ENCODE measurements at places on chromosomes 7 and 10. TPM values are rescaled to one million over a fixed set of nuclear protein-coding genes. Genes with fewer than 3 reads are reported as not detected.
A peak's percentile ranks its signal among the peaks of the same experiment; 100 is the strongest.

DNA sequence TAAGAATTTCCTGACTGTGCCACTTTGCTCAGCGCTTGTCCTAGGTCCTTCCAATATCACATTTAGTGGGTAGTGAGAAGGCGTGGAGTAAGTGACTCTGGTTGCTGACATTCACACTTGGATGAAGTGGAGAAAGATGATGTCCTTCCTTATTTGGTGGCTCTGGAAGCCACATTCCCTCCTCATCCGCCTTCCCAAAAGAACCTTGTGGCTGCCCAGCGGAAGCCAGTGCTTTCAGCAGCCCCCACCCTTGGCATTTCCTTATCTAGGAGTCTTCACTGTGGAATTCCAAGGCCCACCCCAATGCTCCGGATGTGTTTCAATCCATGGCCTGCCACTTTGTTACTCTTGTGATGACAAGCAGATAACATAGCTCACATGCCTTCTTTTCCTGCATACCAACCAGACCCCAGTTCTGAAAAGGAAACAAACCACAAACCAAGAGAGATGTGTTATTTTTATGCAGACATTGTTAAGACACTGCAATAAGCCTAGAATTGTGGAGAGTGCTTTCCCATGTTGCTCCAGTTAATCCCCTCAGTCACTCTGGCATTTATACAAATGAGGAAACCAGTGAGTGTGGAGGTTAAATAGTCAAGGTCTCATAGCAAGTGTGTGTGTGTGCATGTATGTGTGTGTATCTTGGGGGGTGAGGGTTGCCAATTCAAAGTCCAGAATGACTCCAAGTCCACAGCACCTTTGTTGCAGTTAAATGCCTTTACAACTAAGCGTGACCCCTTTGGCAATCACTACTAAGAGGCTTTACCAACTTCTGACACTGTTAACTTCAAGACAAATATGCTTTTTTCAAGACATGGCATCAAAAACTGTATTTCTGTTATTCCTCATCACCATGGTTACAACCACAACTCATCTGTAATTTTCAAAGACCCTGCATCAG, 10.3 kb upstream of the ANKRD1 start:
- no peak overlapping the region for H3K4me3 ChIP-seq
- H3K36me3 ChIP-seq: no peaks in the 10 kb centered on the region
- peak overlapping the region; percentile 92 for H3K27ac ChIP-seq
- DNase-seq: no peak
- H3K27me3 ChIP-seq: peaks cover 11% of the 10 kb centered on the region

DNA sequence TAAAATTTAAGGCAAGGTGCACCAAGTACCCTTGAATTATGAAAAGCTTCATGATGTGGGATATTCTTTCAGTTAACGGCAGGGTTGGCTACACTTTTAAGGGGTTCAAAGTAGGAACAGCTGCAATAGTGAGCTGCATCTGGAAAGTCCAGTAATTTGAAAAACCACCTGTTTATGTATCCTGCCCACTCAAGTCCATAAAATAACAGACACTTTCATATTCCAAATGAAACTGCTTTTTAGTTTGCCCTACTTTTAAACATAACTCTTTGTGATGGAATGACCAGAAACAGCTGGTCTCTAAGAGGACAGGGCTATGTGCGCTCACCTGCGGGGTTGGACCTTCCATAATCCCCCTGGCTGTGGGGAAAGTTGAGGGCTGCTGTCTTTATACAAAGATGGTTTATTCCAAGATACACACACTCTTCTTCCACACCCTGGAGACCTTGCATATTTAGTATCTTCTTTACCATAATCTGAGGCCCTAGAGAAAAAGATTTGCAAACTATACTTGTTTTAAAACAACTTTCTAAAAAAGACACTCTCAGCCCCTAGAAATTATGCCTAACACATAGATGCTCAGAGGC, 7.4 kb downstream of the CAV1 start:
- no peak overlapping the region for H3K27ac ChIP-seq
- no peak for DNase-seq
- no peak overlapping the region for H3K4me3 ChIP-seq

Gene RAMP3
- not detected for total RNA-seq

DNA sequence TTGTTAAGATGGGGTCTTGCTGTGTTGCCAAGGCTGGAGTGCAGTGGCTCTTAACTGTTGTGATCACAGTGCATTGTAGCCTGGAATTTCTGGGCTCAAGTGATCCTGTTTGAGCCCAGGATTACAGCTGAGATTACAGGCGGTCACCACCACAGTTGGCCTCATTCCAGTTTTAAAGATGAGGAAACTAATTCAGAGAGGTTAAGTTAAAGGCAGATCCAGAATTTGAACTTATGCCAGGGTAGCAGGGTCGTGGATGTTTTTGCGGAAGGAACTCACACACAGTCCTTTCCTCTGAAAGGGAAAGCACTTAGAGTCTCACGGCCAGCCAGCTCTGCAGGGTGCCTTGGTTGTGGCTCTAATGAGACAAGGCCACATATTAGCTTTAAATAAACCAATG, 84.7 kb downstream of the MMRN2 start:
- no peak overlapping the region for H3K4me3 ChIP-seq
- peaks cover 19% of the 10 kb centered on the region for H3K4me1 ChIP-seq
- no peaks in the 10 kb centered on the region for H3K27me3 ChIP-seq
- DNase-seq: no peak
- H3K27ac ChIP-seq: peak overlapping the region; percentile 39
- peaks cover 5% of the 10 kb centered on the region for H3K36me3 ChIP-seq

Gene PLXDC2
- 38.5 TPM for total RNA-seq

- H3K27ac ChIP-seq: no peak overlapping the region
- H3K36me3 ChIP-seq: no peaks in the 10 kb centered on the region
- H3K27me3 ChIP-seq: no peaks in the 10 kb centered on the region
Observed at GRCh38 chr10:62153191-62153590, 115.5 kb downstream of the RTKN2 start.

Gene LIPJ
- not detected for total RNA-seq

- DNase-seq: no peak
- peaks cover 31% of the 10 kb centered on the region for H3K4me1 ChIP-seq
- peaks cover 7% of the 10 kb centered on the region for H3K27me3 ChIP-seq
- H3K4me3 ChIP-seq: no peak overlapping the region
- peak overlapping the region; percentile 62 for H3K27ac ChIP-seq
Observed at GRCh38 chr7:25752154-25752553, 399.8 kb upstream of the NFE2L3 start.

DNA sequence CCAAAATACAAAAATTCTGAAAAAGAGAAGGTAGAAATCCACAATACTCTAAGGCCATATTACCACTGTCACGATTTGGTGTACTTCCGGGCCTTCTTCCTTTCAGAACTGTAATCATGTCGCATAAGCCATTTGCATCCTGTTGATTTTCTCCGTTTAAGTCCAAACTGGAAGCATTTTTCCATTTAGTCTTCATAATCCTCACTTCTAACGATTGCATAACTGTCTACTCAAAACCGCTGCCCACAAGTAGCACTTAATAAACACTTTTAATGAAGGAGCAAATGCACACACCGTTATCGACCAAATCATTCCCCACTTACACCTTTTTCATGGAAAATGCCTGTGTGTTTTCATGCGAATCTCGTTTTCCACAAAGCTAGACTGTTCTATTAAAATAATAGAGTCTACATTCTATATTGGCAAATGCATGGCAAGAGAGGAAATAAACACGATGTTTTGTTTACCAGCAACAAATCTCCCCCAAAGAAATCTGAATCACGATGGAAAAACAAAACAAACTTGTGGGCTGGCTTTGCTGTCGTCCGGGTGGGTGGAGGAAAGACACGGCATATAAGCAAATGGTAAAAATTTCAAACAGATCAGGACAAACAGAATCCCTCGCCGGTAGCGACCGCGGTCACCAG, 1.0 kb downstream of the ATE1 start:
- peaks cover 3% of the 10 kb centered on the region for H3K36me3 ChIP-seq
- peaks cover 35% of the 10 kb centered on the region for H3K4me1 ChIP-seq
- H3K27me3 ChIP-seq: no peaks in the 10 kb centered on the region
- no peak for DNase-seq

DNA sequence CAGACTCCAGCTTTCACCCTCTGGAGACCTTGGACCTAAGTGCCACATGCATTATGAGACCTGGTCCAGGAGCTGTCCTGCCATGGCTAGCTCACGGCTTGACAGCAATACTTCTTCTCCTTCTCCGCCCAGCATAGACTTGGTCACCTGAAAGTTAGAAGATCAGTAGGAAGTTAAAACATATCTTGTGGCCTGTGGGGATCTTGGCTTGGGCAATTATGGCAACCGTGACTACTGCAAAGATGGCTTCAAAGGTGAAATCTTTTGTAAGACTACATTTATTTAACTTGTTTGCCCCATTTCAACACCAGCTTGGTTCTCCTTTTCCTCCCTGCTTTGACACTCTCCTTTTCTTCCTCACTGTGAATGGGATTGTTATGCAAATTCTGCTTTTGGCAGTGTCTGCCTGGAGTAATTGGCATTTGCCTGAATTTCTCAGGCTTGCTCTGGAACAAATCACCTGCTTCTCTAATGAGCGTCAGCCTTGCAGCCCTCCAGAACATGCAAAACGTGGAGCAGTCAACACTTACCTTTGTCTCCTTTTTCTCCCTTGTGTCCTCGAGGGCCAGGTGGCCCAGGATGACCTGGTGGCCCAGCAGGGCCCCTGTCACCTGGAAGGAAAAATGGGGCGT, 53.4 kb downstream of the COL17A1 start:
- H3K4me1 ChIP-seq: no peaks in the 10 kb centered on the region
- no peak overlapping the region for H3K27ac ChIP-seq
- H3K36me3 ChIP-seq: peaks cover 7% of the 10 kb centered on the region
- H3K27me3 ChIP-seq: no peaks in the 10 kb centered on the region
- no peak overlapping the region for H3K4me3 ChIP-seq

- no peak overlapping the region for H3K27ac ChIP-seq
- DNase-seq: no peak
- H3K36me3 ChIP-seq: peaks cover 5% of the 10 kb centered on the region
- peaks cover 39% of the 10 kb centered on the region for H3K4me1 ChIP-seq
- H3K4me3 ChIP-seq: no peak overlapping the region
- H3K27me3 ChIP-seq: no peaks in the 10 kb centered on the region
Observed at GRCh38 chr10:34759161-34759836, 55.8 kb downstream of the PARD3 start.

DNA sequence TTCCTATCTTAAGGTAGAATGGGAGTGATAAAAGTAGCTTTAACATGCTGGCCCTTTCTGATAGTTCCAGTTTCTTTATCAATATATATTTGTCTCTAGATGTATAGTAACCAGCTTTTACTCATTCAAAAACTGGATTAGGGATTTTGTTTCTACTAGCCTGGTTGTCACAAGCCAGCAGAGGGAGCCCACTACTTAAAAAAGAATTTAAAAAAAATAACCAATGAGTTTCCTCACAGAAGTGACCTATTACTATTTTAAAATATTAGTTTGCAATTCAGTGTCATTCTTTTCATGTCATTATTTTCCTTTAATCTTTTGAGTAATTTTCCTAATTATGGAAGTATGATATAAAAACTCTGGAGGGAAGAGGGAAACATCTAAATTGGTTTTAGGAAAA, 142.1 kb downstream of the PHTF2 start:
- peaks cover 10% of the 10 kb centered on the region for H3K4me1 ChIP-seq
- H3K27ac ChIP-seq: no peak overlapping the region
- DNase-seq: no peak

GRCh38 chr7:141306081-141306480, 232.2 kb downstream of the TMEM178B start:
- H3K36me3 ChIP-seq: no peaks in the 10 kb centered on the region
- H3K4me1 ChIP-seq: no peaks in the 10 kb centered on the region
- no peak for DNase-seq
- peaks cover 3% of the 10 kb centered on the region for H3K27me3 ChIP-seq
- H3K27ac ChIP-seq: no peak overlapping the region

DNA sequence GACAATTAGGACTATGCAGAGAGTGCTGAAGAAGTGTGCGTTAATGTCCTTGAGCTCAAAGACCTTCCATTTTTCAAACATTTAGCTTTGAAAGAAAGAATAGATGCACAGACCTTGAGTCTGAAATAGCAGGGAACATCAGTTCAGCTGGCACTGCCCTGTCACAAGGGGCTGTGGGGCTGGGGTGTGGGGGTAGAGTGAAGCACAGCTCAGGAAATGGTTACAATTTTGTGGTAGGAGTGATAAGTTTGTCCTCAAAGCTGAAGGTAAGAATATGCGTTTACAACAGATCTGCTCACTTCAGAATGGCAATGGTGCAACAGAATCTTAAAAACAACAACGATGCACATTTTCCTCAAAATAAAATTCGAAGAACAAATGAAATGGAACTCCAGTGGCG, 33.6 kb downstream of the SMKR1 start:
- peaks cover 7% of the 10 kb centered on the region for H3K27me3 ChIP-seq
- DNase-seq: no peak
- no peaks in the 10 kb centered on the region for H3K36me3 ChIP-seq

- no peaks in the 10 kb centered on the region for H3K36me3 ChIP-seq
- no peak overlapping the region for H3K27ac ChIP-seq
- peaks cover 4% of the 10 kb centered on the region for H3K27me3 ChIP-seq
- H3K4me1 ChIP-seq: no peaks in the 10 kb centered on the region
Observed at GRCh38 chr10:84293574-84294016, 34.8 kb upstream of the CCSER2 start.

GRCh38 chr10:132239126-132240031, 52.6 kb downstream of the DPYSL4 start:
- no peak overlapping the region for H3K27ac ChIP-seq
- no peaks in the 10 kb centered on the region for H3K4me1 ChIP-seq
- no peak for DNase-seq
- peaks cover 7% of the 10 kb centered on the region for H3K27me3 ChIP-seq

Gene FAM241B
- total RNA-seq: 42.4 TPM

GRCh38 chr7:50304911-50305582, 531 bp downstream of the IKZF1 start:
- H3K36me3 ChIP-seq: no peaks in the 10 kb centered on the region
- H3K4me1 ChIP-seq: no peaks in the 10 kb centered on the region
- H3K27me3 ChIP-seq: peaks cover 87% of the 10 kb centered on the region
- DNase-seq: no peak

Gene PLA2G12B
- 3.8 TPM for total RNA-seq

DNA sequence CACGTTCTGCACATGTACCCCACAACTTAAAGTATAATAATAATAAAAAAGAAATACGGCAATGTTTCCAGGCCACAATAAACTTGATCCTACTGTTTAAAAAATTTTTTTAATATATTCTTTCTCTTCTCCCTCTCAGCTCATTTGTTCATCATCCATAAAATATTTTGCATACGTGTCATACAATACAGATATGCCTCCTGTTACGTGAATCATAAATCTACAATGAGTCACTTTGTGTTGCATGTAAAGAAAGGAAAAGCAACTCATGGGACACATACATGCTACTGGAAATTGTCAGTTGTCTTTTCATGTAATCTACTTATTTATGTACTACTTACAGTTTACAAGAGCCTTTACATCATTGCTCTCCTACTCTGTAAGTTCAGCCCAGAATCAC, 1.1 kb upstream of the TECTB start:
- DNase-seq: no peak
- H3K36me3 ChIP-seq: no peaks in the 10 kb centered on the region
- H3K4me3 ChIP-seq: no peak overlapping the region
- peaks cover 29% of the 10 kb centered on the region for H3K4me1 ChIP-seq

Gene HABP2
- 112 TPM for total RNA-seq

GRCh38 chr7:139871331-139871730, 42.3 kb downstream of the TBXAS1 start:
- H3K27me3 ChIP-seq: peaks cover 16% of the 10 kb centered on the region
- H3K4me1 ChIP-seq: peaks cover 21% of the 10 kb centered on the region
- H3K4me3 ChIP-seq: no peak overlapping the region
- peak overlapping the region; percentile 55 for H3K27ac ChIP-seq

Gene LRRC17
- total RNA-seq: 2.3 TPM

Gene ELOVL3
- total RNA-seq: not detected

Gene TMEM229A
- not detected for total RNA-seq

GRCh38 chr10:72204296-72204695, 11.5 kb upstream of the ANAPC16 start:
- H3K36me3 ChIP-seq: peaks cover 12% of the 10 kb centered on the region
- DNase-seq: no peak
- no peaks in the 10 kb centered on the region for H3K4me1 ChIP-seq
- no peak overlapping the region for H3K27ac ChIP-seq
- H3K4me3 ChIP-seq: no peak overlapping the region

Gene KIAA1217
- total RNA-seq: 117 TPM

Measured in progenitor cell of endocrine pancreas (in vitro differentiated cells).